ENCODE measurements at places on chromosomes 12 and 14. TPM values are rescaled to one million over a fixed set of nuclear protein-coding genes. Genes with fewer than 3 reads are reported as not detected.
A peak's percentile ranks its signal among the peaks of the same experiment; 100 is the strongest.

KLRD1 gene
- 1.3 TPM for total RNA-seq

TESPA1 gene
- total RNA-seq, result 160 TPM

GRCh38 chr12:49644620-49644994 is 21.2 kb downstream of the PRPF40B start:
- DNase-seq, result peak; percentile 68

- DNase-seq, result no peak
Observed at GRCh38 chr14:96693252-96693820, 103.8 kb upstream of the VRK1 start.

DNA sequence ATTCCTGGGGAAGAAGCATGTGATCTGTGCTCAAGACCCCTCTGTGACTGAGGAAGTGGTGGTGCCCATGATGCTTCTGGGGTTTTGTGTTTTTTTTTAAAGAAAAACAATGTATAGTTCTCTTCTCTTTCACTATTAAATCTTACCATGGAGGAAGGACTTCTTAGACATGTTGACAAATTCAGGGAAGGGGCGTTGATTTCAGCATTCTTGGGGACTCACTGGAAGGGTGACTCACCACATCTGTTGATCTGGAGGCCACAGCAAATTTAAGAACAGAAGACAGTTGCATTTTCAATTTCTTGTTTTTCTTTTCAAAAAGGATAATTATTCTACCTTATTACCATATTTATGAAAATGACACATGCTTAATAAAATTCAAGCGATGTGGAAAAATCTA is 152.9 kb upstream of the RTL1 start:
- no peak for DNase-seq

DNA sequence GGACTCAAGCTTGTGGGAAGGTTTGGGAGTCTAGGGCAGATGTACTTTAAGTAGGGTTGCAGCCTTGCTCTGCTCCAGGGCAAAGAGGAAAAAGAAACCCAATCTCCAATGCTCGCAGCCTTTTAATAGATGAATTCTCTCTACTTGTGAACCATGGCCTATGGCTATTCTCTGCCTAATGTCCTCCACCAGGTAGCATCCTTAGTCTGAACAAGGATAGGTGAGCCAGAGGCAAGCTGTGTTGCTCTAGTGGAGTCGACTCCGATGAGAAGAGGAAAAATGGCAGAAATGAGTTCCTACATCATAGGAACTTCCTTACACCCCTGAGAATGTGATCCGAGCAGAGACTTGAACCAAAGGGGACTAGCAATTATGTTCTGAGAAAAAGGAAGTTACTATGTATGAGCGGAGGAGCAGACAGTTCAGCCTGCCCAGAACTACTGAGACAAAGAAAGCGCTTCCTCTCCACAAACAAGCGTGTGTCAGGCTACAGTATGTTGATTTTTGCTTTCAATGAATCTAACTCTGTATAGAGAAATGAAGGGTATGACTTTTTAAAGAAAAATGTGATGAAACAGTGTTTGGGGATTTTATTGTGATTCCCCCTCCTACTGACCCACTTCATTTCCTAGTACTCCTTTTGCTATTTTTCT is 153.6 kb upstream of the ARID2 start:
- no peak for DNase-seq

- DNase-seq, result no peak
Observed at GRCh38 chr12:79546466-79547043, 144.2 kb downstream of the PAWR start.

Measured in T-helper 17 cell (primary cell).